Osteoblast (primary cell): ENCODE measurements at places on chromosomes 2 and 18. TPM values are rescaled to one million over a fixed set of nuclear protein-coding genes. Genes with fewer than 3 reads are reported as not detected.

The VWA3B gene
- 0.59 TPM in 1 of 2 replicates, not detected in the other for total RNA-seq

The RUFY4 gene
- not detected in 2 replicates for total RNA-seq

The SLC19A3 gene
- total RNA-seq: 0.29 and 0.36 TPM in 2 replicates

GRCh38 chr2:222673883-222674282, 2.4 kb downstream of the MOGAT1 start:
- DNase-seq: no peak

GRCh38 chr2:81976998-81977397, 1672.4 kb upstream of the LRRTM1 start:
- DNase-seq: no peak

- peak; percentile 49 for DNase-seq
These were observed 48.1 kb downstream of the SH3BP4 start for GRCh38 chr2:234999740-235000425.

DNA sequence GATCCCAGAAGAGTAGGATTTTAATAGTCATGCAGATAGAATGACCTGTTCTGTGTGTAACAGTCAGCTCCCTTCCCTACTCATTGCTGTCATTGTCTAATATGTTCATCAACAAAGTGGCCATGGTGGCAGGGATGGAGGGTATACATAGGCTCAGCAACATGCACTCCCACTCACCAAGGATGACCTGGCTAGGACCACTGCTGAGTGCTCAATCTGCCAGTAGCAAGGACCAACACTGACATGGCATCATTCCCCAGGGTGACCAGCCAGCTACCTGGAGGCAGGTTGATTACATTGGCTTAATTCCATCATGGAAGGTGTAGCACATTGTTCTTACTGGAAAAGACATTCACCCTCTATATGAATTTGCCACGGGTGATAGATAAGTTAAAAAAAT, 401.7 kb upstream of the CELF4 start:
- DNase-seq: no peak
